ENCODE measurements at places on chromosomes 3 and 15.

GRCh38 chr3:148379763-148380382, 317.8 kb upstream of the AGTR1 start:
- DNase-seq, result no peak

DNA sequence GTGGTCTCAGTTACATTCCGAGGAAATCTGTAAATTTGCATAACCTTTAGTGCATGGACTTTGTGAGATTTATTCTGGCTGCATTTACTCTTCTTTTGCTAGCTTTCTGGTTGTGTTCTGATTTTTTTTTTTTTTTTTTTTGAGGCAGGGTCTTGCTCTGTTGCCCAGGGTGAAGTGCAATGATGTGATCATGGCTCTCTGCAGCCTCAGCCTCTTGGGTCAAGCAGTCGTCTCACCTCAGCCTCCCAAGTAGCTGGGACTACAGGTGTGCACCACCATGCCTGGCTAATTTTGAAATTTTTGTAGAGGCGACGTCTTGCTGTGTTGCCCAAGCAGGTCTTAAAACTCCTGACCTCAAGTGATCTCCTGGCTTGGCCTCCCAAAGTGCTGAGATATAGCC, 12.6 kb downstream of the RAB5A start:
- no peak for DNase-seq

- peak; percentile 88 for DNase-seq
Observed at GRCh38 chr3:128584412-128585020, 66.1 kb downstream of the RPN1 start.

GRCh38 chr3:75015280-75015679, 400.8 kb upstream of the CNTN3 start:
- no peak for DNase-seq

DNA sequence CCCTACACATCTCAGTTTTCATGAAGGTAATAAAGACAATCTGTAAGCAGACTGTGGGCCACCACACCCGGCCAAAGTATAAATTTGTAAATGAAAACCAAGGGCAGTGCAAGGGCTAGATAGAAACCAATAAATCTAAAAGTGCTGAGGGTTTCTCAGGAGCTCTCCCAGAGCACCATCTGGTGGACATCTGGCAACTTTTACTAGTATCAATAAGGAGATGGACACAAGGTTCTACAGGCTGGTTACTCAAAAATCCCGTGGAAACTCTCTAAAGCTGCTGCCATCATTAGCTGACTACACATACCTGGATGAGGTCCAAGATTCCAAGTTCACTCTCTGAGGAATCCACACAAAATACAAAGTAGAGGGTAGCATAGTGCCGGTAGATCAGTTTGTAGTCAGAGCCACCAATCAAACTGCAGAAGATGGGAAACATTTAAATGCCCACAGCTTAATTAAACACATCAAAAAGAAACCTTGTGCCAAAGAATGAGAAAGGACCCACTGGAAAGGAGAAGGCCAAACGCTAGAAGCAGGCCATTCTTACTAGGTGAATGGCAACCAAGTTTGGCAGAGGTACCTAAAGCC, 5.5 kb downstream of the AP3S2 start:
- no peak for DNase-seq

- DNase-seq, result no peak
Observed at GRCh38 chr3:62229211-62229610, 144.1 kb downstream of the FEZF2 start.

DNA sequence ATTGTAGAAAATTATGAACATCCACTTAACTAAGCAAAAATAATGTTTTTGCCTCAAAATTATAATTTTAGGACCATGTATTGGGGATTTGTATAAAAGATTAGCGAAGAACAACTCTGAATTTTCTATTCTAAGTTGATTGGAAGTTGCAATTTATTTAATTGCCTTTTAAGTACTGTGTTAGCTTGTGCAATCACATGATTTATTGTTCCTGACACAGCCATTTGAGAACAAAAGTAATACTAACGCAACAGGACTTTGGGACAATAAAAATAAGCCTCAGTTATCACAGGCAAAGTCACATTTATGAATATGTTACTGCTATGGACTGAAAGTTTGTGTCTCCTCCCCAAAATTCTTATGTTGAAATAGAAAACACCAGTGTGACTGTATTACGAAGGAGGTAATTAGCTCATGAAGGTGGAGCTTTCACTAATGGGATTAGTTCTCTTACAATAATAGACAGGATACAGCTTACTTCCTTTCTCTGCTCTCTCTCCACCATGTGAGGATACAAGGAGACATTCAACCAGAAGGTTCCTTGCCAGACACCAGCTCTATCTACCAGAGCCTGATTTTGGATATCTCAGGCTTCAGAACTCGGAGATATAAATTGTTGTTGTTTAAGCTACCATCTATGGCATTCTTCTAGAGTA, 745.9 kb downstream of the ZBBX start:
- DNase-seq, result no peak

DNA sequence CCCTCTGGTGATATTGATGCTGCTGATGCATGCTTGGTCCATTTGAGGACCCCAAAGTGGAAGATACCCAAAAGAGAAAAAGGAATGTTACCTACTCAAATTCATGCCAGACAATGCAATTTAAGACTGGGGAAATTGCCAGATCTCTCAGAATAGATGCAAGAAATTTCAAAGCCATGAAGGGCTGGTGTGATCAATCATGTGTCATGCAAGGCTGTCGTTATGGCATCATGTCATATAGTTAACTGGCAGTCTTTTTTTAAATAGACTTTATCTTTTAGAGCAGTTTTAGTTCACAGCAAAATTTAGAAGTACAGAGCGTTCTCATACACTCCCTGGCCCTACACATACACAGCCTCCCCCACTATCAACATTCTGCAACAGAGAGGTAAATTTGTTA, 53.1 kb upstream of the ABHD2 start:
- no peak for DNase-seq
